Retina (tissue), 1 donor: ENCODE measurements at places on chromosomes 5 and 9.

- DNase-seq: peak; percentile 77
These were observed 43.8 kb upstream of the DAB2IP start for GRCh38 chr9:121607434-121608167.

DNA sequence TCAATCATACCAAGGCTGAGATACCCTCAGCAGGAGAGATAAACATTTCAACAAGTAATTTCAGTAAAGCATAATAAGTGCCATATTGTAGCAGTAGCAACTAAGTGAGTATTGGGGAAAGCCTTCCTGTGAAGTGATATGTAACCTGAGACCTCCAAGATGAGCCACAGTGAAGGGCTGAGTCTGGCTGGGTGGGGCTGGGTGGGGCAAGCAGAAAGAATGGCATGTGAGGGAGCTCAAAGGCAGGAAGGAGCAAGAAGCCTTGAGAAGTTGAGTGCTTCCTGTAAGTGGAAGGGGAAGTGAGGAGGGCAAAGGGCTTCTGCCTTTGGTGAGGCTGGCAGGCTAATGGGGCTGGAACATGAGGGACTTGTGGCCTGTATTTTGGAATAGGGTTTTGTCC lies 19.7 kb upstream of the ASTN2 start:
- no peak for DNase-seq

GRCh38 chr9:1617419-1617818 lies 397.7 kb upstream of the SMARCA2 start:
- no peak for DNase-seq

GRCh38 chr5:98690002-98690401 lies 83.5 kb upstream of the RGMB start:
- DNase-seq: no peak

- DNase-seq: no peak
These were observed 1227.5 kb upstream of the CDH9 start for GRCh38 chr5:28265877-28266276.

DNA sequence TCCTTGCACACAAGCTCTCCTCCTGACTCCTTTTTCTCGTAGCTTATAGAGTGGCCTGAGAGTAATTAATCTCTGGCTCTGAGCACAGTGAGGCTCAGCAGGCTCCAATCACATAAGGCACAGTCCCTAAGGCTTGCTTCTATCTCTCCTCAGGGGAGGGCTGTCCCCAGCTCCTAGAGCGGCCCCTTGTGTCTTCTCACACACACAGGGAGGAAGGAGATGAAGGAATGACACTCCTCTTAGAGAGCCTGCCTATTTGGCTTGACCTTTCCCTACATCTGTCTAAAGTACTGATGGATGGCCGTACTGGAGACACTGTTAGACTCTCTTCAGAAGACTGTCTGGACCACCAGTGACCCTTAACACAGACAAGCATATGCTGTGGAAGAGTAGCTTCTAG lies 12.9 kb downstream of the TAS2R1 start:
- no peak for DNase-seq

GRCh38 chr5:103755974-103756373 lies 193.4 kb upstream of the NUDT12 start:
- no peak for DNase-seq

- DNase-seq: peak; percentile 65
These were observed 212.3 kb upstream of the RORB start for GRCh38 chr9:74284581-74285450.

- DNase-seq: peak; percentile 16
These were observed 57.2 kb upstream of the DHFR start for GRCh38 chr5:80711938-80712337.

DNA sequence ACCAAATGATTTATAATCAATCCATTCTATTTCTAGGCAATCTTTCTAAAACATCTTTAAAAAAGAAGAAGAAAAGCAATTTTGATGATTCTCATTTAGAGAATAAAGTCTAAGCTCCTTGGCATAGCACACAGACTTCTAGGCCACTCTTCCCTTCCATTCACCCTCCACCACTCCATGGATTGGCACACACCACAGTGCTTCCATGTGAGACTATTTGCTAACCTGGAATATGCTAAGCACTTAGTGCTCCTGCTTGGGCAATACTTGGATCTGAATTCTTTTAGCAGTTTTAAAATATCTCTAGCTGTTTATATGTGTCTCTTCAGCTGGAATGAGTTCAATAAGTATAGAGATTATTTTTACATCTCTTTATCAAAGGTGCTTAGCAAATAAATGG lies 177.6 kb upstream of the FBXL7 start:
- no peak for DNase-seq

DNA sequence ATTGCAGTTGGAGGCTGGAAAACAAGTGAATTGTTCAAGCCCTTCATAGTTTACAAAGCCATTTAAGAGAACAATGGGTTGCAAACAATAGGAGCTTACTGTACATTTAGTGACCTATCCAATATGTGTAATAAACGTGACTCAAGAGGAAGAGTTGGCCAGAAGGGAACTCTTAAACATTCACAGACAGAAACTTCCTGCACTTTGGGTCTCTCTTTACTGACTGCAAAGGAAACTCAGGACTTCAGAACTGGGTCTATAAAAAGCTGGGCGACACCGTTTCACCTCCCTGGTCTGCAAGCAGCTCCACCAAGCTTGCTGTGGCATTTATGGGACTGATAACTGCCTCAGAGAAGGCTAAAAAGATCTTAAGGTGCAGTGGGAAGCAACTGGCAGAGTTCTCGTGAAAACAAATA lies 48.7 kb upstream of the SPATA31D4 start:
- peak; percentile 17 for DNase-seq

GRCh38 chr5:125835293-125836172 lies 587.7 kb upstream of the GRAMD2B start:
- peak; percentile 77 for DNase-seq

GRCh38 chr5:51838459-51838858 lies 455.2 kb downstream of the ISL1 start:
- DNase-seq: no peak

DNA sequence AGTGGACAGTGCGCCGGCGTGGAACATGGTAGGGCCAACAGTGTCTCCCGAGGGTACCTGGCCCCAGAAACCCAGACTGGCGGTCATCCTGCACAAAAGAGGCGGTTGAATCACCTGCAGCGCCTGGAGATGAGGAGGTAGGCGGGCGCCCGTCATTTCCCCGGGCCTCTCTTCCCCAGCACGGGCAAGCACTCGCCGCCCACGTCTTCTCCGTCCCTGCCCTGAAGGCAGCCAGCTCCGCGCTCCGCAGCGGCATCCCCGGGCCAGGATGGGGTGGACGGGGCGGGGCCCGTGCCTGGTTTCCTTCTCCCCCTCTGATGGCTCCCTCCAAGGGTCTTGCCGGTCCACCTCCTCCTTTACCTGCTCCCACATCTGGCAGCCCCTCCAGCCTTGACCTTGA lies 27.1 kb upstream of the N4BP3 start:
- no peak for DNase-seq

DNA sequence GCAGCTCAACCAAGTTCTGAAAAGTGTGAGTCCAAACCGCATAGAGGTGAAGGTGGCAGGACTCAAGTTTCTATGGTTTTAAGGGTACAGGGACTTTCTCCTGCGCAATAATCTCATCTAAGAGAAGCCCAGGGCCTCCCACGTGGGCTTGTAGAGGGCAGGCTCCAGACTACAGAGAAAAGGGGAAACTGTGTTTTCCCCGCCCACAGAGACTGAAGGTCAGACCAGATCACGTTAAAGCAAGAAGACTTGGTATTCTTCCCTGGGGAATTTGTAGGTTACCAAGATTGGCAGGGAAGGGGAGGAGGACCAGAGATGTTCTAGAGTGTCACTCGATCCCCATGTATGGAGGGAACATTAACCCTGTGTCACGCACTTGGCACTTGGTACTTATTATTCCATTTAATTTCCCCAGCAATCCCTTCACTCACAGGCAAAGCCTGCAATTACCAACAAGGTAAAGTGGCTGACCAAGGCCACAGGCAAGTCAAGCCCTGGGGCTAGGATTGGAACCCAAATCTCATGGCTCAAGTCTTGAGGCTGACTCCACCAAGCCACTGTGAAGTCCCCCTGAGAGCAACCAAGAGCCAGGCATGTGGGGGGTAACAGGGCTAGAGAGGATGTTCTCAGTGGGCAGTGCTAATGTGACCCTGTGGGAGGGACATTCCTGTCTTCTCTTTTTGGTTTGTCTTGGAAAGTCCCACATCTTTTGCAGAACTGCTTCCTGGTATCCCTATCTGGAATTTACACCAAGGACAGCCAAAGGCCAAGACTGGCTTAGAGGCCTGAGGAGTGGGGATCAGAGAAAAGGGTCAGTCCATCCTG lies 18.3 kb upstream of the NEK6 start:
- no peak for DNase-seq

DNA sequence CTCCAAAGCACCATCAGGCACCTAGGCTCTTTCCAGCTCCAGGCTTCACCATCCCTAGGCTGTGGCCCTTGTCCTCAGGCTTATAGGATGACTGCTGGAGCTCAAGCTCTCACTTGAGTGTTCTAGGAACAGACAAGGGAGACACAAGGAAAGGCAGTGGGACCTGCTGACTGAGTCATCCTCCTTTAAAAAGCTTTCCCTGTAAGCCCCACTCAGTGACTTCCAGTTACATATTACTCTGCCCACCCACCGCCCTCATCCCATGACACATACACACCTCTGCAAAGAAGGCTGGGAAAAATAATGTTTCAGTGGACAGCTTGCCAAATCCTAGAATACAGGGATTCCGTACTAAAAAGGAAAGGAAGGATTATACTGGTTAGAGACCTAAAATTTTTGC lies 154.2 kb upstream of the ZNF366 start:
- no peak for DNase-seq

DNA sequence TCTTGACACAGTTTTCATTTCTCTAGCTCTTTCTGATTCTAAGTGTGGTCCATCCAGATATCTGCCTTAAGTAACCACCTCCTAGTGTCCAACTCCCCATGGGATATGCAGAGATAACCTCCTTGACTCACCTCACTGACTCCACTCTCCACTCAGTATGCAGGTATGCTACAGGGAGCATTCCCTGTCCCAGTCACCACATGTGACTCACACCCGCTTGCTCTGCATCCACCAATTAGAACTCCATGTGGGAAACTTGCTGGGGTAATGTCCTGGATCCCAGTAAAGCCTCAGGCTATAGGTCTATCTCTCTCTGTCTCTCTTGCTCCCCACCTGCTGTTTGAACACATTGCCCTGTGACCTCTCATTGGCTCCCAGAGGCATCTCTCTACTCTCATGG lies 563.9 kb downstream of the HTR1A start:
- no peak for DNase-seq
